ENCODE measurements at places on chromosomes 5 and 9. TPM values are rescaled to one million over a fixed set of nuclear protein-coding genes. Genes with fewer than 3 reads are reported as not detected.

GRCh38 chr9:10764481-10764880 lies 151.7 kb upstream of the PTPRD start:
- no peak for DNase-seq

GRCh38 chr5:65086234-65086890 lies 317.6 kb downstream of the CWC27 start:
- DNase-seq: no peak

Gene AK8
- total RNA-seq: 1.3 TPM

Gene AK1
- 23.0 TPM for total RNA-seq

- no peak for DNase-seq
Observed at GRCh38 chr9:129365196-129365595, 187.1 kb upstream of the IER5L start.

DNA sequence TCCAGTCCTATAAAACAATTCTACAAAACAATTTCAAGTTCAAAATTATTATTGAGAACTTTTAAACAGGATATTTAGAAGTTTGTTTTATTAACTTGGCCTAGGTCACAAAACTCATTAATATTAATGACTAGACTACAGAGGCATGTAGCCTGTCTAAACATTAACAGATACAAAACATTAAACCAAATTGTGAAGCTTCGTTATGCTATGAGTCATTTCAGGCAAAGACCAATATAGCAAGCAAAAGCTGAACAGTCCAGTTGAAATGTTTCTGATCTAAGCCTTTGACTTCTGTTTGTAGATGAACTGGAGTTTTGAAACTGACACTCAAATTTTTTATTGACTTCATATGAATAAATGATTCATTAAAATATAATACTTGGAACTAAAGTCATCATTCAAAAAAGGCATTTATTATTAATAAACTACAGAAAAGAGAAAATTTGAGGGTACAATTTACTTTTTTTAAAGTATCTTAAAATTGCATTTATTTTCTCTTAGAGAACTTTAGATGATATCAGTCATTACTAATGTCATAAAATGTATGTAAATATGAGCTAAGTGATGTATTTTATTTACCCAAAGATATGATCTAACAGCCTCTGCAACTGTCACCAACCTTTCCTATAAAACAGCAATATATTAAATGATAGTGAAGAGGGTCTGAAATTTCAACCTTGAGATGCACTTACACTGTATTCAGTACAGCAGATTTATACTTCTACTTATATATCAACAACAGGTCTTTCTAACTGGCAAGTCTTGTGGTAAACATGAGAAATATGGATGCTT lies 188.8 kb downstream of the COMMD10 start:
- no peak for DNase-seq

Gene LCN1
- total RNA-seq: not detected

Gene GPR150
- not detected for total RNA-seq

Gene NMUR2
- total RNA-seq: not detected

Gene BTNL3
- total RNA-seq: 0.09 TPM

Gene NUTM2F
- not detected for total RNA-seq

Gene CBY3
- total RNA-seq: 0.64 TPM

- no peak for DNase-seq
Observed at GRCh38 chr9:7075154-7075553, 317.4 kb downstream of the KDM4C start.

Gene PAEP
- not detected for total RNA-seq

DNA sequence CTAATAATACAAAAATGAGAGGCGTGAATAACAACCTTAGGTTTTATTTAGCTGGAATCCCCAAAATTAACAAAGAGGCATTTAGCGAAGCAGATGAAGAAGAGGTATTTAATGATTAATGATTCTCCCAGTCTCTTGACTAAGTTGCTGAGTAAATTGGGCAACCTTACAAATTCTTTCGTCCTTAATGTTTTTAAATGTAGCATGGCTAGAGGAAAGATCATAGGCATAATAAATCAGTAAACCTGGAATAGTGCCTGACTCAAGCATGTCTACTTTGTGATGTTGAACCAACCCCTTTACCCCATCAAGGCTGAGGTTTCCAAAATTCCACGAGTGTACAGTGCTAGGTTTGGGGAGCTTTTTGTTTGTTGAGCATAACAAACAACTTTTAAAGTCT lies 7.9 kb downstream of the BHMT start:
- DNase-seq: no peak

DNA sequence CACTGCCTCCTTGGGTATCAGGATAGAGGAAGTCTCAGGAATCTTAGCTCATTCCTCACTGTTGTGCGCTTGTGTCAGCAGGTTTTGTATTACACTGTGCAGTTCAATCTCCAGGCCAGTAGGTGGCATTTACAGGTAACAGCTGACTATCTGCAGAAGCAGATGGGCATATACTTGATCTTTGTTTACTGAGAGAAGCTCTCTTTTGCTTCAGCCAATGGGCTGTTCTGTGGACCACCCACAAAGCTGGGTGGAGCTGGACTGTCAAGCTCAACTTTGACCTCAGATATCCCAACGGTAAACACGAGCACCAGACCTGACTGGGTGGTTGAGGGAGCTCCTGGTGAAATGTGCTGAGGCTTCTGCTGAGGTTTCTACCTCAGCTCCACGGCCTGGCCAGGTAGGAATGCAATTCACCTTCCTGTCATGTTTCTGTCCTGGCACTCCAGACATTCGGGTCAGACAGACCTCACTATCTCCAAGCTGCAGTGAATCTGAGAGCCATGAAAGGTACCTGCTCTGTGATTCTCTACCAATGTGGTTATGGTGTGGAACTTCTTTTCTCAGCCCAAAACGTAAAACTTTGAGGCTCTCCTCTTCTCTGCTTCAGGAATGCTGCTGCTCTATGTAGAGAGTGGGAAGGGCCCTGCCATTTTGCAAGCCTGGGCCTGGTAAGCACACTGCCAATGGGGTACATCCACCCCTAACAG lies 167.9 kb upstream of the ACTBL2 start:
- DNase-seq: no peak

DNA sequence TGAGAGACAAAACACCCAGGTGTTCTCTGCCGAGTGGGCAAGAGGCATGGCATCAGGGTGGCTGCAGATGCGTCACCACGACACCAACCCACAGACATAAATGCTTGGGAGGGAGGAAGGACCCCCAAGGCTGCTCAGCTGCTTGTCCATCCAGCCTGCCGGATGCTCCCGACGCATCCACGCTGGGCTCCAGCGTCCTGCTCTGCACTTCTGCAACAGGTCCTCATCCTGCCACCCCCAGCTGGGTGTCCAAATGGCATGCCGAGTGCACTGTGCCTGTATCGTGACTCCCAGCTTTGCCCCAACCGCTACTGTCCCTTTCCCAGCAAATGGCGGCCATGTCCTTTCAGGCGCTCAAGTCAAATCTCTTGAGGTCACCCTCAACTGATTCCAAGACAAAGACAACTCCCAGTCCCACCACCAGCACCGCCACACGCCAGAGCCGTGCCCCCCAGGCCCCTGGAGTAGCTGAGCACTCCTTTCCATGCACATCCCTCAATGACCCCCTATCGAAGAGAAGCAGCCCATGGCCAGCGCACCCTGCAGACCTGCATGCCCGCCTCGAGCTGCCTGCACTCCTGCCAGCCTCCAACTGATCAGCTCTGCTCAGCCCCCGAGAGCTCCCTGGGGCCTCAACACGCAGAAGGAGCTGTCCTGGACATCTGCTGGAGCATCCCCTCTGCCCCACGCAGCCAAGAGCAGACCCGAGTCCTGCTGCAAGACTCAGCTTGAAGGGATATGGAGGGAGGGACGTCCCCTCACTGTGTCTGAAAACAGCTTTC lies 116.7 kb downstream of the ROR2 start:
- DNase-seq: no peak

Gene PLPP7
- 6.6 TPM for total RNA-seq

DNA sequence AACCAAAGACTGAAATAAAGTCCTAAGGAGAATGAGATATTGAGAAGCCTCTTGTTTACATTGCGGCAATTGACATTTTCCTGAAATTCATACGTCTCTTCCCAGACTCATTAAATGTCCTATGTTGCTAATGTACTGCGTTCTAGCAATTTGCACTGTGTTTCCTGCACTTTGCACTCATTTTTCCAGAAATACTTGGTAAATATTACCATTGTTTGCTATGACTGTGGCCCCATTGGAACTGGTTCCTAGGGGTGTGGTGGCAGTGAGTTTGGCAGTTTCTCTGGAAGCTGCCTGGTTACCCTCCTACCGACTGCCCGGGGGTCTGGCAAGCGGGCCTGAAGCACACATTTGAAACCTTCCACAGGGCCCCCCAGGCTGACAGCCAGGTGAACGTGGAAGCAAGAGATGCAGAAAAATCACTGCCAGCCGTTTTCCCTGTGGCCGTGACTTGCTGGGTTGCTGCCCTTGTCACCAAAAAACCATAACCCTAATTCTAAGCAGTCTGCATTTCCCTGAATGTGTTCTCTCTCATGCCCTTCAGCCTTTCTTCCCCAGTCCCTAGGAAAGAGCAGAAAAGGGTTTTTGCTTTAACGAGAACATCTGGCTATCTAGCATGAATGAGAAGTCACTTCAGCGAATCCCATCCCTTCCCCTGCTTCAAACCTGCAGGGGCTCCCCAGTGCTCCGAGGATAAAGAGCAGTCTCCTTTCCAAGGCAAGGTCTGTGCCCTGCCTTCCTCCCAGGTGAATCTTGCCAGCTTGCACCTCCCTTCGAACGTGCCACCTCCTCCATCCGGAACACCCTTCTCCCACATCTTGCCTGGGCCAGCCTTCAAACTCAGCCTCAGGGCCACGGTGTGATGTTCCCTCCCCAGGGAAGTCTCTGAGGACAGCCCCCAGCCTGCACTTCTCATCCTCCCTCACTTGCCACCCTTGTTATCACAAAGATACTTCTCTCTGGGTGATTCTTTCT lies 84.2 kb downstream of the AK8 start:
- DNase-seq: no peak

DNA sequence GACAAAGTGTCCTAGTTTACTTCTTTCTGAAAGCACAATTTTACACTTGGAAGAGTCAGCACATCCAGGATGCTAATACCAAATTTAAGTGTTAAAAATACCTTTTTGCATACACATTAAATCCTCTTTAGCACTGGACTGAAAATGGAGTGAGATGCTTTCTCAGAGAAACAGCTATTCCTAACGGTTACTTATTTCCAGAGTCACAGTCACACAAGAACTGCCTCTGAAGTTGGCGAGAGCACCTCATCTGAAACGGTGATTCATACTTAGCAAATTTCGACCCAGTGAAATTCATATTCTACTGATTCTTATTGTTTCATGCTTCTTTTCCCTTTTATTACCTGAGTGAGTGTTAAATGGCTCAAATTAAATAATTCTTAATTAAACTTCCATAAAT lies 12.2 kb downstream of the CDH18 start:
- peak; percentile 19 for DNase-seq

DNA sequence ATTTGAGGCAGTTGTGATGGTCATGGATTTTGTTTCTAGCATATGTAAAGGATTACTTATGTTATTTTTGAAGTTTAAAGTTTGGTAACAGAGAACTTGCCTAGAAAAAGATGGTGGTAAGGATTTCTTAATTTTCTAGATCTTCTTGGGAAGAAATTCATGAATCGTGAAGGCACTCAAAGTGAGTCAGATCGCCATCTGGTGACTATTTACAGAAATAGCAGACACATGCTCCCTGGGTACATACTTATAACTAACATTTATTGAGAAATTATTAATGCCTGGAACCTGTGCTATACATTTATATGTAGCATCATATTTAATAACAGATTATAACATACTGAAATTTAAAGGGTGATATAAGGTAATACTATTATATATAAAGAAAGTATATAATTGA lies 299.7 kb downstream of the IZUMO3 start:
- DNase-seq: no peak

Gene GTF2H2C
- total RNA-seq: 81.4 TPM
